Astrocyte of the spinal cord (primary cell): ENCODE measurements at places on chromosomes 13 and 19.

DNA sequence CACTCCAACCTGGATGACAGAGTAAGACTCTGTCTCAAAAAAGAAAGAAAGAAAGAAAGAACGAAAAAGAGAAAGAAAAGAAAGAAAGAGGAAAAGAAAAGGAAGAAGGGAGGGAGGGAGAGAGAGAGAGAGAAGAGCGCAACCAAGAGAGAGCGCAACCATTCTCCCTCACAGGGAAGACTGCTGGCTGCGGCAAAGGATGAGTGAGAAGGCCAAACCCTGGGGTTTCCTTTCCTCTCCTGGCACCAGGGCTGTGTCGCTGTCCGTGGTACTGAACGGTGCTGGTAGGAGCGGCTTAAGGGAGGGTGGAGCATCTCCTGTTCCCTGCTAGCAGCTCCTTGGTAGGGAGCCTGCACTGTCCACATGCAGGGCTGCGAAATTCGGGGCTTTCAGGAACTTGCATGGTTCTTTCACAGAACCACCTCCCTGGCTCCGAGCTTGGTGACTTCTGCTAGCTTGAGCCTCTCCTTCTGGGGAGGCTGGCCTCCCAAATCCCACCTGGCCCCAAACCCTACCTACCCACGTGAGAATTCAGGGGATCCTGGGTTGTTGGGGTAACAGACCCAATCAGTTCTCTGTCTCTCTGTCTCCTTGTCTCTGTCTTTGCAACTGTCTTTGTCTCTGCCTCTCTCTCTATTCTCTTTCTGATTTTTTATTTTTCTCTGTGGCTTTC lies 51.1 kb upstream of the ZNRF4 start:
- DNase-seq, result peak; percentile 84

- peak; percentile 7 for DNase-seq
These were observed 1784.6 kb downstream of the SLITRK5 start for GRCh38 chr13:89455741-89456140.

- no peak for DNase-seq
These were observed 3.6 kb downstream of the IFT88 start for GRCh38 chr13:20570517-20570916.

DNA sequence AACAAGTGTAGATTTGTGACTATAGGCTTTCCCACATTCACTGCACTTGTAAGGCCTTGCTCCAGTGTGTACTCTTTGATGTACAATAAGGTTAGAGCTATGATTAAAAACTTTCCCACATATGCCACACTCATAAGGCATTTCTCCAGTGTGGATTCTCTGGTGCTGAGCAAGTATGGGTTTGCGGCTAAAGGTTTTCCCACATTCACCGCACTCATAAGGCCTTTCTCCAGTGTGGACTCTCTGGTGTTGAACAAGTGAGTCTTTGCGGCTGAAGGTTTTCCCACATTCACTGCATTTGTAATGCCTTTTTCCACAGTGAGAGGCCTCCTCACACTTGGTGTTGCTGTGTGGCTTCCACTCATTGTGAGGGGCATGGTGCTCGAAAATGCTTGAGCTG lies 3.7 kb downstream of the ZNF772 start:
- peak; percentile 4 for DNase-seq

- no peak for DNase-seq
These were observed 7.1 kb downstream of the RAB11B start for GRCh38 chr19:8397271-8397670.

DNA sequence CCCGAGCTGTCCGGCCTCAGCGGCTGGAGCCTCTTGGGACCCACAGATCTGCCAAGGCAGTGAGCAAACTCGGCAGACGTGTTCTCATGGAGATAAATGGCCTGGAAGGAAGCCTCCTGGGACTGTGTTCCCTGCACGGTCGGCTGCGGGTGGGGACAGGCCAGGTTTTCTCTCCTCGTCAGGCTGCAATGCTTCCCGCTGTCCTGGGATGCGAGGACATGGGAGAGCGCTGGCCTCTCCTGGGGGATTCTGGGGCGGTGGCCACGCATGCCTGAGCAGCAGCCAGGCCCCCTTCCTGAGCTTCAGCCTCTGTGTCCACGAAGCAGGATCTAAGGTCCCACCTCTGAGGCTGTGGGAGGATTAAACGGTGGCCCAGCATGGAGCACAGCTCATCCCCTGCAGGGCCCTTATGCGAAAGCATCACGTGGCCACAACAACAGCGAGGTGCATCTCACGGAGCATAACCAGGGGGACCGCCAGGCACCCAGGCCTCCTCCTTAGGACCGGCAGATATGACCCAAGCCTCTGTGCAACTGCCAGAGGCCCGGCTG lies 21.2 kb upstream of the C13orf46 start:
- no peak for DNase-seq

- DNase-seq, result peak; percentile 76
These were observed 214.9 kb downstream of the KLF5 start for GRCh38 chr13:73273745-73274144.

GRCh38 chr13:49908637-49909036 lies 27.5 kb downstream of the SPRYD7 start:
- DNase-seq, result no peak

- no peak for DNase-seq
These were observed 57.2 kb downstream of the SOX1 start for GRCh38 chr13:112124141-112124540.

DNA sequence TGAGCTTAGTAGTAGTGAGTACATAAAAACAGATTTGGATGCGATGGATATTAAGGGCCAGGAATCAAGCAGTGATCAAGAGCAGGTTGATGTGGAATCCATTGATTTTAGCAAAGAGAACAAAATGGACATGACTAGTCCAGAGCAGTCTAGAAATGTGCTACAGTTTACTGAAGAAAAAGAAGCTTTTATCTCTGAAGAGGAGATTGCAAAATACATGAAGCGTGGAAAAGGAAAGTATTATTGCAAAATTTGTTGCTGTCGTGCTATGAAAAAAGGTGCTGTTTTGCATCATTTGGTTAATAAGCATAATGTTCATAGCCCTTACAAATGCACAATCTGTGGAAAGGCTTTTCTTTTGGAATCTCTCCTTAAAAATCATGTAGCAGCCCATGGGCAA lies 11.4 kb downstream of the CHAMP1 start:
- DNase-seq, result no peak

GRCh38 chr19:5480427-5480836 lies 25.2 kb downstream of the ZNRF4 start:
- DNase-seq, result no peak

- DNase-seq, result no peak
These were observed 533.6 kb downstream of the MYO16 start for GRCh38 chr13:109163037-109163379.

GRCh38 chr13:67366533-67366932 lies 136.4 kb upstream of the PCDH9 start:
- DNase-seq, result peak; percentile 29

DNA sequence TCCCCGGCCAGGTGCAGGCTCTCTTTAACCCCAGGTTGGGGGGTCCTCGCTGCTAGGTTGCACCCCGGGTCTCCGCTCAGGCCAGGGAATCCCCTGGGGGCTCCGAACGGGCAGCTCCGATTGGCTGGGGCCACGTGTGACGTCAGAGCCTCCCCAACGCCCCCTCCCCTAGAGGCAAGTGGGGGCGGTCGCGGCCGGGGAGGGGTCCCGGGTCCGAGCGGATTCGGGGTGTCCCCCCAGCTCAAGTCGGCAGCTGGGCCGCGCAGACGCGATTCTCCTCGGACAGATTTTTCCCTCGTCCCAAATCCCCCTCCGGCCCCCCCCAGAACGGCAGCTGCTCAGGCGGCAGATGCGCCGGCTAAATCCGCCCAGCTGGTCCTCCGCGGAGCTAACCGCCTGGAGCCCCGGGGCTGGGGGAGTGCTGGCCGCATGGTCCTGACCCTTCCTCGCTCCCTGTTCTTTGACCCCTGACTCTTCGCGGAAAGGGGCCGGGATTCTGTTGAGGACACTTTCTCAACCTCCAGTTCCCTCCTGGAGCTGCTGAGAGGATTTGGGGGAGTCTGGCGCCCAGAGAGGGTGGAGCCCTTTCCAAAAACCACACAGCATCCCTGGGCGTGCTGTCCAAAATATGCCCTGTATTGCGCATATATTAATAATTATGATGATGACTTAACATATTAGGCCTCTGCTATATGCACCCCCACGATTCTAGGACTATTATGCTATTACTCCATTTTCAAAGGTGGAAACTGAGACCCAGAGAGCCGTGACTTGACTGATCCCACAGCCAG lies 25.4 kb upstream of the SEMA6B start:
- DNase-seq, result no peak

GRCh38 chr13:48648446-48648845 lies 5.3 kb upstream of the CYSLTR2 start:
- DNase-seq, result no peak

DNA sequence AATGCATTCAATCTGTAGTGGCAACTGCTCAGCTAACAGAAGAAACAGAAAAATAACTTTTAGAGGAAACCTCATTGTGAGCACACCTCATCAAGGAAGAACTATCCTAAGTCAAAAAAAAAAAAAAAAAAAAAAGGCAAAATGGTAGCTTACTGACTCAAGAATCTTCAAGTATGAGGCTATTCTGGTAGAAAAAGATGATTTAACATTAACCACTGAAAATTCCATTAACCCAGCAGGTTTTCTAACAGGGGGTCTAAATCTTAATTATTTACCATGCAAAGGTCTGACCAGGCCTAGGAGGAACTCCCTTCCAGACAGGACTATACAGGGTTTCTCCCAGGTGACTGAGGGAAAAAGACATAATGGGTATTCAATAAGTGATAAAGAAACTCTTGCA lies 28.4 kb upstream of the ZNF83 start:
- no peak for DNase-seq

- no peak for DNase-seq
These were observed 1.3 kb downstream of the KLK6 start for GRCh38 chr19:50967929-50968715.

DNA sequence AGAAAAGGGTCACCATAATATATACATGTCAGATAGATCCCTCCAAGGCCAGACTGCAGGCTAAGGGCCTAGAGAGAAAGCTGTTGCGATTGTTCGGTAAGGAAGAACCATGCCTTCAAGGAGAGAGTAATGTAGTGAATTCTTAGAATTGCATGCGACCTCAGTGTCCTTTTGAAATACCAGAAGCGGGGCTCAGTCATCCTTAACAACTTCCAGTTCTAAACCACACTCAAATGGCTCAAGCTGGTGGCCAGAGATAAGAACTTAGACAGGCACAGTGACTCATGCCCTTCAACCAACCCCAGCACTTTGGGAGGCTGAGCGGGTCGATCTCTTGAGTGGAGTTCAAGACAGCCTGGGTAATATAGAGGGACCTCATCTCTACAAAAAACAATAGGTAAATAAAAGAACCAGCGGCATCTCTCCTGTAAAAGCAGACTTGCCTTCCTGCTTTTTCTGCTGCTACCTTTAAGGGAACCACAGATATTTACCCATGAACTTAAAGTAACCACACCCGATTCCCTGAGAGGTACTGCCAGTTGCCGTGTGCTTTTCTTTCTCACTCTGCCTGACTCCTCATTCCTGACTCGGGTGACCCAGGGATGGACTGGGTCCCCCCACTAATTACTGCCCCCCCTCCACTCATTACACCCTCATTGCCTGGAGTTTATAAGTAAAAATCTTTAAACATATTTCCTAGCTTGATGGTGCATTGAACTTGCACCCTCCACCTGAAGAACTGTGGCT lies 15.4 kb upstream of the SIGLEC6 start:
- no peak for DNase-seq

DNA sequence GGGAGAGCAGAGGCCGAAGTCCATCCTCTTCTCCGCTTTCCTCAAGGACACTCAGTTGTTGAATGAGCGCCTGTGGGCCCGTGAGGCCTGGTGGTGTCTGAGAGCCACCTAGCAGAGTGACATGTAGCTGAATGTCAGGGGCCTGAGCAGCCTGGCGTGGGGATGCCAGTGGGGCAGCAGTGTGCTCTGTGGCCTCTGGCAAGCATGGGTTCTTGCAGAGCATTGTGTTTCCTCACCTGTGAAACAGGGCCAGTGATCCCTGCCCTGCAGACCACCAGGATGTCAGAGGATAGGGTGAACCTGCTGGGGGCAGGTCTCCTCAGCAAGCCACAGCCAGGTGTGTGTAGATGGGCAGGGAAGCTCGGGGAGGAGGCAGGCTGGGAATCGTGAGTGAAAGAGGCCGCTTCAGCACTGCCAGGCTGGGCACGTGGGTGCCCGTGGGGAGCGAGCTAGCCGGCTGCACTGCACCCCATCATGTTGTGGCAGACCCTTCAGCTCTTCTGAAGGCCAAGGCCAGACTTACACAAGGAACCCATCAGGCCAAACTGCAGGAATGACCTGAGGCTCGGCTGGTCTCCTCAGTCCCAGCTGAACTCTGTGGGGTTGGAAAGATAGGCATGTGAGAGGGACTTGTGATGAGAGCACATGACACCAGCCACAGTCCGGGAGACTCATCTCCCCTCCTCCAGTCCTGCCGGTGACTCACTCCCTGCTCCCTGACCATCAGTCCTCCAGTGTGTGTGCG lies 5.0 kb downstream of the PPP1R37 start:
- DNase-seq, result peak; percentile 91

- no peak for DNase-seq
These were observed 1.3 kb downstream of the RGS9BP start for GRCh38 chr19:32676895-32677359.

DNA sequence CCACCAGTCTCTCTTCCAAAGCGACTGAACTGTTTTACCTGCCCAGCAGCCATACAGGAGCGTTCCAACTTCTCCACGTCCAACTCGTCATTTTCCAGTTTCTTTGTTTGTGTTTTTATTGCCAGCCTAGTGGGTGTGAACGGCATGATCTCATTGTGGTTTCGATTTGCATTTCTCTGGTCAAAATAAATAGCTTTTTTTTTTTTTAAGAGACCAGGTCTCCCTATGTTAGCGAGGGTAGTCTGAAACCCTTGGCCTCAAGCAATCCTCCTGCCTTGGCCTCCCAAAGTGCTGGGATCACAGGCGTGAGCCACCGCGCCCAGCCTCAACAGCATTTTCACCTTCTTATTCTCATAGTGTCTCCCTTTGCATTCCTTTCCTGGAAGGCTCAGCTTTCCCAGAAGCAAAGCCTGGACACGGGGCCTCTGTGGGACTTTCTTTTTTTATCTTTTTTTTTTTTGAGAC lies 4.2 kb upstream of the JSRP1 start:
- no peak for DNase-seq

- peak; percentile 66 for DNase-seq
These were observed 2.6 kb upstream of the JUNB start for GRCh38 chr19:12788682-12789097.

DNA sequence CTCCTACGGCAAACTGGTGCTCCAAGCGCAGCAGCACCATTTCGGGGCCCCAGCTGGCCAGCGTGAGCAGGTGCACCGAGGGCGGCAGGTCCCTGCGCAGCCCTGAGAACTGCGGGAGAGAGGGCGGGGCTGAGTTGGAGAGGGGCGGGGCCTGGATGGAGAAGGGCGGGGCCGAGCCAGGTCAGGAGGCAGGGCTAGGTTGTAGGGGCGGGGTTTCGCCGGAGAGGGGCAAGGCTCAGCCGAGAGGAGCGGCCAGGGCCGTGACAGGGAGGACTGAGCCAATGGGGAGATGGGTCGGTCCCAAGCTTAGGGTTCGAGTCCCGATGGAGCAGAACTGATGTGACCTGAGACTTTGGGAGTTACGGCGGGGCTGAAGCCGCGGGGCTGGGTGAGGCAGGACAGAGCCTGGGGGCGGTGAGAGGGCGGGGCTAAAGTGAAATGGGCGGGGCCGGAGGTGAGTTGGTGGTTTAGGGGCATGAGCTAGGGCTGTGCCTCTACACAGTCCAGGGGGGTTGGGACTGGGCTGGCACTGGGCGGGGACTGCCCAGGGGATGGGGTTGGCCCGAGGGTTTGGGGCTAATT lies 19.0 kb downstream of the MAN2B1 start:
- DNase-seq, result no peak

- no peak for DNase-seq
These were observed 46.1 kb upstream of the CNMD start for GRCh38 chr13:52785739-52786138.
